ENCODE measurements at places on chromosomes 1 and 21.

GRCh38 chr1:38138498-38139233, 92.1 kb upstream of the POU3F1 start:
- peak; percentile 55 for DNase-seq

- no peak for DNase-seq
These were observed 35.1 kb downstream of the FGGY start for GRCh38 chr1:59331686-59332620.

GRCh38 chr21:45570826-45571601, 28.8 kb upstream of the SLC19A1 start:
- no peak for DNase-seq

DNA sequence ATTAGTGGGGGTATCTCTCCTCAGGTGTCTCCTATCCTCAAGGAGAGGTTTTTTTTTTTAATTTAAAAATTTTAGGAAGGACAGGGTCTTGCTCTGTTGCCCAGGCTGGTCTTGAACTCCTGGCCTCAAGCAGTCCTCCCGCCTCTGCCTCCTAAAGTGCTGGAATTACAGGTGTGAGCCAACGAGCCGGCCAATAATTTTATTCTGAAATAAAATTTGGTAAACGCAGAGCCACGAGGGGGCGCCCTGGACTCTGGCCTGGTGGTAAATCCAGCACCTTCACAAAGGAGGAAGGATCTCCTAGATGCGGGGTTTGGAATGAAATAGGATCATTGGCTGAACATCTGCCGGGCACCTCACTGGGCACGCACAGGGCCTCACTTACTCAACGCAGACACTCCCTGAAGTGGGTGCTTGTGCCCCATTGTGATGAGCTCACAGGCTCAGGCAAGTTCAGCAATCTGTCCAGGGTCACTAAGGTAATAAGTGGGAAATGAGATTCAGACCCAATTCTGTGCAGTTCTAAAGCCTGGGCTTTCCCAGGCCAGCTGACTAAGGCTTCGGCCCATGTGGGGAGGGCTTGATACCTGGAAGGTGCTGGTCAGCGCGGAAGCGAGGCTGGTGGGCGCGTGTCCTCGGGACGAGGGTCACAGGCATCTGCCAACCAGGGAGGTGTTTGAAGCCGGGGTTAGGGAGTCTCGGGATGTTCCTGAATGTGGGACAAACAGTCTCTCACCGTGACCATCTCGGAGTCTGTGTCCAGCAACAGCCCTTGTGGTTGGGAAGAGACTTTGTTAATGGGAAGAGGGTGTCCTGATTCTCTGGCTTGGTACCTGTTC, 32.7 kb upstream of the ETV3 start:
- no peak for DNase-seq

DNA sequence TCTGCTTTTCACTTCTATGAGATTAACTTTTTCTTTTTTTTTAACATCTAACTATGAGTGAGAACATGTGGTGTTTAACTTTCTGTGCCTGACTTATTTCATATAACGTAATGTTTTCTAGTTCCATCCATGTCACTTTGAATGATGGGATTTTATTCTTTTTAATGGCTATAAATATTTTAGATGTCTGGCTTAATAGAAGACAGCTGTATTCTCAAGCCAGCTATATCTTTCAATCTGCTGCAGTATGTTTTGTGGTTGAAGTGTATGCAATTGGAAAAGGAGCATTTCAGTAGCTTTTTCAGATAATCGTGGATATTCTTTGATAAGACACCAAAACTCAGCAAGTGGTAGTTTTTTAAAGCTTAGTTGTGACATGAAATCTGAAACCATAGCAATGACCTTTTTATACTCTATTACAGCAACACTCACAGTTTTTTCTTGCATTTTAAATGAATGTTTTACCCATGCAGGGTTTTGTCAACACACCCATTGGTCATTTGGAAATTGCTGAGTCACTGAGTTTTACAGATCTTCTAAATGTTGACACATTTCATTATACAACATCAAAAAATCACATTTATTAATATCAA, 5.7 kb upstream of the SVBP start:
- DNase-seq: no peak

GRCh38 chr1:54248966-54249365, 49.0 kb downstream of the MRPL37 start:
- DNase-seq: no peak

DNA sequence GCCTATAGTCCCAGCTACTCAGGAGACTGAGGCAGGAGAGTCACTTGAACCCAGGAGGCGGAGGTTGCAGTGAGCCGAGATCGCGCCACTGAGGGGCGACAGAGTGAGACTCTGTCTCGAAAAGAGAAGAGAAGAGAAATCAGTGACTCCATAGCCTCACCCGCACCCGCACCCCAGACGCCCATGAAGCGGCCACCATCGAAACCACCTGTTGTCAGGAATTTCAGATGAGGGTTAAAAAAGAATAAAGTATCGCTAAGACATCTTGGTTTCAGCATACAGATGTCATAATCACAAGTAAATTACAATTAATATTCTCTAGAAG, 47.4 kb downstream of the NPHP4 start:
- DNase-seq: no peak

GRCh38 chr1:209248649-209249279, 334.8 kb upstream of the CAMK1G start:
- DNase-seq: peak; percentile 46
